Kasumi-1 (cell line): ENCODE measurements at places on chromosomes 6 and 20.

DNA sequence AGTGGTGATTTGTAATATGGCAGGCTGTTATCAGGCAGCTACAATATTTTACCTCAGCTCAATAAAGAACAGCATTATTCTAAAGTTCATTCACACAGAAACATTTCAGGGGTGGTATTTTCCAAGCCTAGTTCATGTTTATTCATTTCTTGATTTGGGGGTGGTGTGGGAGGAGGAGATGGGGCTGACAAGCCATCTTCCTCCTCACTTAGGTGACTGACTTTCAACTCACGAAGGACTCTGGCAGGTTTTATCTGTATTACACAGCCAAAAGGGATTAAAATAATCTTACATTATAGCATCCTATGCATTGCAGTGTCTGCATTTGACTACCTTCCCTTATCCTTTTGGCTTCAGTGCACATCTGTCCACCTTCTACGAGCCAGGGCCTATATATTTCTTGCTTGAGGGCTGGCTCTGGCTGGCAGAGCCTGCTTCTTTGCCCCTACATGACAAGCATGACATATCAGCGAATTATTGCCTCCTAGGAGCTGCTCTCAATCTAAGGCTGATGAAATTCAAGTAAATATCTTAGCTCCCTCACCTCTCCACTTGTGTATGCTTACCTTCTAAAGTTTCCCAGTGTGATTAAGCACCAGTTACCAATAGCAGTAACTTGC, 20.0 kb downstream of the KHDRBS2 start:
- no peak for DNase-seq

GRCh38 chr20:20820785-20821483, 108.5 kb upstream of the RALGAPA2 start:
- peak; percentile 28 for DNase-seq

GRCh38 chr6:103273048-103273447, 1586.7 kb downstream of the HACE1 start:
- DNase-seq: peak; percentile 67

DNA sequence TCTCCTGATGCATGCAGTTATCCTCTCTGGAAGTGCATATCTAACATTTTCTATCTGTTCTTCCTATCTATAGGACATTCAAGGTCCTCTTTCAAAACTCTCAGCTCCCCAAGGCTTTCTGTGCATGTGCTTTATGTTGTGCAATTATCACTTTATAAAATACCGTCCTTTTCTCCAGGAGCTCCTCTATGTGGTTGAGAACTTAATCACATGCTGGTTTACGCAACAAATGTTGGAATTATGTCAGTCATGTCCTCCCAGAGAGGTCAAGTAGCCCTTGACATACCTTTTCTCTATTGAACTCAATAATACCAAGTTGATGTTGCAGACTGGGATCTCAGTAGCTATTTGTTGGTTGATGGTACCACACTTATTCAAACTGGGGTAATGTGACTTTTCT, 388.4 kb downstream of the BTBD3 start:
- DNase-seq: no peak

DNA sequence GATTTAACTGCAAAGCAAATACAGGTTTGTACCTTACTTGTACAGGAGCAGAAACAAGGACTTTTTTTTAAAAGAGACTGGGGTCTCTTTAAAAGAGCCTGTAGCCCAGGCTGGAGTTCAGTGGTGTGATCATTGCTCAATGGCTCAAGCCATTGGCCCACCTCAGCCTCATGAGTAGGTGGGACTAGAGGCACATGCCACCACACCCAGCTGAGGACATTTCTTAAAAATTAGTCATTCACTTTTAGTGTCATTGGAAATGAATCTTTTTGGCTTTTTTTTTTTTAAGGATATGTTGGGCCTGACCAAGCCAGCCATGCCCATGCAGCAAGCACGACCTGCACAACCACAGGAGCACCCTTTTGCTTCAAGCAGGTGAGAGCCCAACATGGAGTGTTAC, 16.9 kb downstream of the SEC23B start:
- DNase-seq: no peak

DNA sequence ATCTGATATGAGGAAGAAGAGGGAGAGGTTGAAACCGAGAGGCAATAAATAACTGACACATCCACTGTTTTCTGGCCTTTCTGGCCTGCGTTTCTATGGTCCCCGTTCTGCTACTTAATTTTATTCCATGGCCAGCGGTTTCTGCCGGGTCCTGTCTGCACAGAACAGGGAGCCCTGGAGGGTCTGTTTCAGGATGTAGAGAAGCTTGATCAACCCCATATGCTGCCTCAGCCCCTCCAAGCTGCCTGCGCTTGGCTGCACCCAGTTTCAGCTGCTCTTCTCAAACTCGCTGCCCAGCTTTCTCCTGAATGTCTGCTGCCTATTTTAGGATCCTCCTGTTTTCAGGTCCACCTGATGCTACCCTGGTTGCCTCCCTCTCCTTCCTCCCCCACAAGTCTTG, 18.5 kb upstream of the PACSIN1 start:
- no peak for DNase-seq

GRCh38 chr20:58440021-58440767, 51.2 kb downstream of the VAPB start:
- no peak for DNase-seq

DNA sequence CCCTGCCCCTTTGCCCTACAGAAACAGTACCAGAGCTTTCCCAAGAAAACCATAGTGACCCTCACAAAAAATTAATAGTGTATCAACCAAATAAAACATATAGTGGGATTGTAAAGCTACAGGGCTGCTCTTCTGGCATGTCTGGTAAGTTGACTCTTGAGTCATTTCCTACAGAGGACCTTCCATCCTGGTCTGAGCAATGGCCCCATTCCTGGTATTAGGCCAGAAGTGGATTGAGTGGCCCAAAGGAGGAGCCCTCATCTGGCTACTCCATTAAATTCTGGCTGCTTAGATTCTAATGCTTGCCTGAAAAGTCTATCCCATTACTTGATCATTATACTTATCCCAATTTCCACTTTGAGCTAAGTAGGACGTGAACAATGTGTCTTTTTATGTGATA, 150.9 kb upstream of the HMGN3 start:
- no peak for DNase-seq

DNA sequence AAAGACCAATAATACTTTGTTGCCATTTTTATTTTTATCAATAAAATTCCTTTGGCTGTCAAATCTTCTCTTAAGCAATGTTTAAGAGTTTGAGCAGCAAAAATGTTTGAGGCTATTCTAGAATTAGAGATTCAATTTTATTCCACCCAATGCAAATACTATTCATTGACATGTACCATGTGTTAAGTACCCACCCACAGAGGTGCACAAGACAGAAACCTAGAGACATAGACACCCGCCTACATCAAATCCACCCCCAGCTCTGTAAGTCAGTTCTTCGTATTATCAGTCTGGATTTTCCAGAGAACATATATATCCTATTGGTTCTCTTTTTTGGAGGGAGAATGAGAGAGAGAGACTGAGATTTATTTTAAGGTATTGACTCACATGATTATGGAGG, 463.7 kb downstream of the EPM2A start:
- DNase-seq: no peak

GRCh38 chr20:34029415-34029814, 35.7 kb downstream of the RALY start:
- no peak for DNase-seq

DNA sequence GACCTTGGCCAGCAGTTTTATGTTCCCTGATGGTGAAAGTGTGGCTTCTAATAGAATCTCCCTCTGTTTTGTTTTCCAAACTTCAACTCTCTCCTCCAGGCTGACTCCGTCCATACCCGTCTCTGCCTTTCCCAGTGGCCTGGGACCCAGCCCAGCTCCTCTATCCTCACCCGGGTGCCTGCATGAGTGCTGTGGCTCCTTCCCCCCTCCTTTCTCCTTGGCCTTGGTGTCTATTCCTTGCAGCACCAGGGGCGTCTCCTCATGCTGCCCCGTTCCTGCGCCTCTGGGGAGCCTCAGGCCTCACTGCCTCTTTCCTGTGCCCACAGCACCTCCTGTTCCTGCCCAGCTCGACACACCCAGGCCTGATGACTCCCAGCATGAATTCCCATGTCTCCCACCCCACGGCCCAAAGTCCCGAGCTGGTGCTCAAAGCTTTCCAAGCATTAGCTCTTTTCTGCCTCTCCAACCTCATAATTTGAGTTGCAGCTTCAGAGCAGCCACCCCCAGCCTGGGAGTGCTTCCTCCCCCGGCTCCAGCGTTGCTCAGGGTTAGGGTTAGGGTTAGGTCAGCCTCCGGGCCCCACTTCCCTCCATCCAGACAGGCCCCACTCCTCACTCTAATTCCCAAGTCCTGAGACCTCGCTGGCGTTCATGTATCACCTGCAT, 56.3 kb upstream of the AFDN start:
- DNase-seq: no peak

GRCh38 chr6:109799664-109800063, 108.6 kb downstream of the FIG4 start:
- DNase-seq: no peak
